Activated CD4-positive, alpha-beta T cell treated with anti-CD3 and anti-CD28 coated beads, Interleukin-2, amount 10 ng/mL, durations not matched to agents 7 days and 5 days (primary cell): ENCODE measurements at places on chromosomes 2 and 18.

DNA sequence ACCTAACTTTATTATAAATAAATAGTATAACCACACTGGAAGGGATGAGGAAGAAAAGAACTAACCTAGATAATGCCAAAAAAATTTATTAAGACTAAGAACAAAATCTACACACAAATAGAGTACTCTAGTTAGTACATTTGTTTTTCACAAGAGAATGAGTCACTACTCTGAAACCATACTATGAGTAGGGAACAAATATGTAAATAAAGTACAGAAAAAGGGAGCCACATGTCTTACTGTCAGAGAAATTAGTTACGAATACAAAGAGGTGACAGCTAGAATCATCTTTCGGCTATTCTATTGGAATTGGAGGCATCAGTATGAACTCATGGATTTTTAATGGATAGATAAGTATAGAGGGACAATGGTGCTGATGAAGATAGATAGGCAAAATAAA lies 150.5 kb downstream of the COPS8 start:
- no peak for DNase-seq

- DNase-seq: no peak
Measured at GRCh38 chr2:33785201-33786106, 186.4 kb upstream of the FAM98A start.

DNA sequence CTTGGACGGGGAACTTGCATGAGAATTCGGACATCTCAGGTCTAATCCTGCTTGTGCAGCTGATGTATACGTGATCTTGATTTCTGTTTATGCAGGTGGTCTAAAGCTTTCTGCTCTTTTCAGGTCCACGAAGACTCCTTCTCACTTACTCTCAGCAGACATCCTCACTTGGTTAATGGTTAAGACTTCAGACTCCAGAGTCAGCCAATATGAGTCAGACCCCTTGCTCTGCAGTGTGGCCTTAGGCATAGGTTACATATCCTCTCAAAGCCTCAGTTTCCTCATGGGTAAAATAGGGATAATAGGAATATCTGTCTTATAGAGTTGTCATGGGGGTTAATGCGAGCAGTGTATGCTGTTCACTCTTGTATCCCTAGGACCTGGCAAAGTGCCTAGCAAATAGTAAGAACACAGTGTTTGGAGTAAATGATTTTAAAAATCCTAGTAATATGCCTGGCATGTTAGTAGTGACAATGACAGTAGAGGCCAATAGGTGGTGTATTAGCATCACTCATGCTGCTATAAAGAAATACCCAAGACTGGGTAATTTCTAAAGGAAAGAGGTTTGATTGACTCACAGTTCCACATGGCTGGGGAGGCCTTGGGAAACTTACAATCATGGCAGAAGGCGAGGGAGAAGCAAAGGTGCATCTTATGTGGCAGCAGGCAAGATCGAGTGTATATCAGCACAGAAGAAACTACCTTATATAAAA lies 42.3 kb downstream of the XRCC5 start:
- DNase-seq: no peak

GRCh38 chr2:171673905-171674304 lies 13.4 kb upstream of the DYNC1I2 start:
- no peak for DNase-seq

GRCh38 chr2:68357605-68358337 lies 7.3 kb upstream of the PLEK start:
- DNase-seq: no peak

- no peak for DNase-seq
Measured at GRCh38 chr2:120310136-120310535, 35.8 kb upstream of the INHBB start.

GRCh38 chr2:9434489-9434888 lies 11.0 kb downstream of the CPSF3 start:
- DNase-seq: no peak

GRCh38 chr2:174738841-174739240 lies 25.4 kb downstream of the CHRNA1 start:
- no peak for DNase-seq
